ENCODE measurements at places on chromosomes 13 and 19.

DNA sequence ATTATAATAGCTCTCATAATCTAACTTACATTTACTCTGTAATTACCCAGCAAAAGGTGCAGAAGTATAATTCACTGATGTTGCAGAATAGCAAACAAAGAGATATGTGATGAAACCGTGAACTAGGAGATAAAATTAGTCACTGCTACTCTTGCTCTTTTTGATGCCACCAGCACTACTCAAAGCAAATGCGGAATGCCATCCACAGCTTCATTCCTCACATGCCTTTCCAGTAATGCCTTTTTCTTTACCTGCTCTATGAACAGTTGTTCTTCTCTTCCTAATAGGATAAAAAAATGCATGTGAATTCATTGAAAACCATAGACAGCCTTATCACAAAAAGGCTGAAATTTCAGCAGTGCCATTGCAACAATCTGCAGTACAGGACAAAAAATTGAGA, 1129.5 kb downstream of the DIAPH3 start:
- H3K27me3 ChIP-seq = no peaks in the 10 kb centered on the region
- H3K36me3 ChIP-seq = no peaks in the 10 kb centered on the region
- H3K4me3 ChIP-seq = no peak overlapping the region

DNA sequence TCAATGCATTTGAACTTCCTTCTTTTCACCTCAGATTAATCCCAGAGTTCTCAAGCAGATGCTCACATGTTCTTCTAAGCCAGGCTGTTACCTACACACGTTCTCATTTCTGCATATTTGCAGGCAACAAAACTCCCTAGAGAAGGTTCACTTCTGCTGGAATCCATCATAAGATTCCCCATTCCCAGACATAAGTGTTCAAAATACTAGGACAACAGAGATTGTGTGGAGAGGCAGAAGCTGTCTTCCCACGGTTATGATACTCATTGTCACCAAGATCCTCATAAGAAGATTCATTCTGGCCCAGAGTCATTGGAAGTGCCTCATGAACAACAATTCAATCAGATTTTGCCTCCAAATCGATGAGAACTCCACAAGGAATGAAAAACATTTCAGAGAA, 931.6 kb upstream of the MIR17HG start:
- H3K27me3 ChIP-seq = no peaks in the 10 kb centered on the region
- H3K4me1 ChIP-seq = no peaks in the 10 kb centered on the region

GRCh38 chr13:27079421-27079958, 92.1 kb downstream of the USP12 start:
- no peaks in the 10 kb centered on the region for H3K27me3 ChIP-seq
- DNase-seq = no peak
- H3K4me3 ChIP-seq = no peak overlapping the region
- no peak overlapping the region for H3K27ac ChIP-seq
- H3K36me3 ChIP-seq = peaks cover 32% of the 10 kb centered on the region

DNA sequence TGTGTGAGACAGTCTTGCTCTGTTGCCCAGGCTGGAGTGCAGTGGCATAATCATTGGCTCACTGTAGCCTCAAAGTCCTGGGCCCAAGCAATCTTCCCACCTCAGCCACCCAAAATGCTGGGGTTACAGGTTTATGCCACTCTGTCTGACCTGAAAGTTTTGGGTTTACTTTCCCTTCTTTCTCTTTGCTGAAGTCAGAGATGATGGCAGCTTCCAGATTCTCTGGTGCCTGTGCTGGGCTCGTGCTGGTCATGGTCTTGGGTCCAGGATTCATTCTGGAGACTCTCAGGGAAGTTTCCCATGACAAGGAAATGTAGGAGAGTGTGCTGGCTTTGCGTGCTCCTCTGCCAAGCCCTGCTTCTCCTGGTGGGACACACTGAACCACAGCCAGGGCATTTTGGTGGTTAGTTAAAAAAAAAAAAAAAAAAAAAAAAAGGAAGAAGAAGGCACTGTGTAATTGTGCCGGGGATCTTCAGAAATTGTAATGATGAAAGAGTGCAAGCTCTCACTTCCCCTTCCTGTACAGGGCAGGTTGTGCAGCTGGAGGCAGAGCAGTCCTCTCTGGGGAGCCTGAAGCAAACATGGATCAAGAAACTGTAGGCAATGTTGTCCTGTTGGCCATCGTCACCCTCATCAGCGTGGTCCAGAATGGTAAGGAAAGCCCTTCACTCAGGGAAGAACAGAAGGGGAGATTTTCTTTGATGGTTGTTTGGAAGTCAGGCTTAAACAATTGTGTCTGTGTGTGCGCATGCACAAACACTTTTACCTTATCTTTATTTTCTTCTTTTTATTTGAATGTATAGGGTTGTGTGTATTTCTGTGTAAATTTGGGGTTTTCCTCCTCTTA, at the start of gene ALOX5AP:
TSS of gene ALOX5AP (plus strand) at position 519 of the 847 bp plus-strand sequence. CDS start at position 582, 63 bp downstream.
- peaks cover 2% of the 10 kb centered on the region for H3K36me3 ChIP-seq
- H3K27me3 ChIP-seq = peaks cover 3% of the 10 kb centered on the region
- H3K27ac ChIP-seq = peak within 1 kb of the TSS; percentile 96
- peak; percentile 45 for DNase-seq

DNA sequence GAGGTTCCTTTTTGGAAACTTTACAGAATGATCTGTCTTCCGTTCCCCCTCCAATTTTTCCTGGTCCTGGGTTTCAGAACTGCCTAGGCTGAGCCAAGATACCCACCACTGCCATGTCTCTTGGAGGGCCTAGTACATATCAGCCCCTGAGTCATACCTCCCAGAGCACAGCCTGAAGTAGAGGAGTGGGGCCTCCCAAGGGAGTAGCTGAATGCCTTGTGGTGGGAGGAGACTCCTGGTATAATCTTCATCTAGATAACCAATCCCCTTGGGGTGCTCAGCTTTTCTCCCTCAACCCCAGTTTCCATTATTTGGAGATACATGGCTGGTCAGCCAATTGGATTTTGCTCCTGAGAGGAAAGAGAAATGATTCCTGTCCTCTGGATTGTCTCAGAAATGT, 30.3 kb downstream of the ZNF763 start:
- H3K4me3 ChIP-seq = no peak overlapping the region
- peaks cover 50% of the 10 kb centered on the region for H3K4me1 ChIP-seq
- no peaks in the 10 kb centered on the region for H3K27me3 ChIP-seq
- no peak for DNase-seq

- H3K36me3 ChIP-seq = no peaks in the 10 kb centered on the region
- no peak overlapping the region for H3K27ac ChIP-seq
- H3K4me1 ChIP-seq = no peaks in the 10 kb centered on the region
- DNase-seq = no peak
Observed at GRCh38 chr13:81326913-81327312, 986.0 kb upstream of the SPRY2 start.

All from activated CD8-positive, alpha-beta T cell treated with anti-CD3 and anti-CD28 coated beads for 36 hours (primary cell).